ENCODE measurements at places on chromosomes 5 and 9. TPM values are rescaled to one million over a fixed set of nuclear protein-coding genes. Genes with fewer than 3 reads are reported as not detected.

Gene HAPLN1
- 38.9 TPM for total RNA-seq

Gene FOXD4
- 0.19 TPM for total RNA-seq

Gene BBLN
- total RNA-seq = 15.1 TPM

Gene HMCN2
- under 0.01 TPM for total RNA-seq

Gene FBP1
- not detected for total RNA-seq

Gene CACFD1
- total RNA-seq = 2.7 TPM

Gene SLC36A2
- total RNA-seq = not detected

Measured in regular cardiac myocyte (primary cell).